ENCODE measurements at places on chromosomes 7 and 10.

DNA sequence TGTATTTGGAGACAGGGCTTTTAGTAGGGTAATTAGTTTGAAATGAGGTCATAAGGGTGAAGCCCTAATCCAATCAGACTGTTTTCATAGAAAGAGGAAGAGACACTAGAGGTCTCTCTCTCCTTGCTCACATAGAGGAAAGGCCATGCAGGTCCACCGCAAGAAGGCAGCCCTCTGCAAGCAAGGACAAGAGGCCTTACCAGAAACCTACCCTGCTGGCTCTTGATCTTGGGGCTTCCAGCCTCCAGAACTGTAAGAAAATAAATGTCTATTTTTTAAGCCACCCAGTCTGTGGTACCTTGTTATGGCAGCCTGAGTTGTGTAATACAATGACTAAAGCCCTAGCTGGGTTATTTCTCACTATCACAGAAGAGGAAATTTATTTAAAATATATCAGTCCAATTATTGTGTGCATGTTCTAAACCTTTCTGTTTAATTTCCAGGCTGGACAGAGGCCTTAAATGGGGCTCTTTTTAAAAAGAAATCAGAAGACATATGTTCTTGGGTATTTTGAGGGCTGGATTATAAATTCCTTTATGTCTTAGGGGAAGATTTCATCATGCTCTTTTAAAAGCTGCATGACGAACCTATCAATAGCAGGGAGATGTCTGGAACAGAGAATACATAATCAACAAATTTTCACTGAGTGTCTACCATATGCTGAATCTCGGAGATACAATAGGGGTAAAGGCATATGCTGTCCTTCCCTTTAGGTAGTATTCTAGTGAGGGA is 12.9 kb upstream of the TMEM26 start:
- DNase-seq: no peak

DNA sequence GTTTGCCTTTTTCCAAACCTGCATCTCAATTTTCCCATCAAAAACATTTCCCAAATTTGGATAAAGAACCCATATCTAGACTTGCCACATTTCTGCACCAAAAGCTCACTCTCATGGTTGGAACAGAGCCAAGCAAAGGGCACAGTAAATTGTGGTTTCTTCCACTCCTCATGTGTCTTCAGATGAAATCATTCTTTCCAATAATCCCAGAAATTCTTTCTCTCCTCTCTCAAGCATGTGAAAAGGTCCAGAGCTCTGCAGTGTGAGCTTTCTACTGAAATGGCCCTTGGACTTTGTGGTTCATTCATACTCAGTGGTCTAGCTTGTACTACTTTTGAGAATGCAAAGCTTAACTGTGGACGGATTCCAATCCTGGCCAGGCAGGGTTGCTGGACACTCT is 19.8 kb downstream of the PRSS2 start:
- DNase-seq: no peak

DNA sequence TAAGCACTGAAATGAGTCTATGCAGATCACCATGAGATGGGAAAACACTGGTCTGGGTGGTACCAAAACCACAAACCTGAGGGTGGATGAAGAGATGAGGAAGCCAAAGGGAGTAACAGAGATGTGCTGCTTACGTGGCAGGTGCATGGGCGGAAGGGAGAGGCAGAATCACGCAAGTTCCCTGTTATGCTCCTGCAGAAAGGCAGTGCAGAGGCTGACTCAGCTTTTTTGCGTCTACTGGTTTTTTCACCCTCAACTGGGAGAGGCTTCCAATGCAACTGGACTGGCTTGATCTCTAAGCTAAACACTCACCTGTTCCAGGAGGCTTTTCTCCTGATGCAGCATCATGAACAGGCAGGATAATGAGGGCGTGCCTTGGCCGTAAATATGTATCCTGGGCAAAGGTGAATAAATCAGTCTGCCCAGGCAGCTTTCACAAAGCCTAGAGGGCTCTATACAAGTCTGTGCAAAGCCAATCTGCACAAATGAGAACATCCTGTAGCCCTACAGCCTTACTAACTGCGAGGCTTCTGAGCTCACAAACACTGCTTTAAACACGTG is 95.4 kb upstream of the AFAP1L2 start:
- DNase-seq: no peak

GRCh38 chr7:155217634-155218033 is 80.0 kb upstream of the INSIG1 start:
- DNase-seq: no peak

DNA sequence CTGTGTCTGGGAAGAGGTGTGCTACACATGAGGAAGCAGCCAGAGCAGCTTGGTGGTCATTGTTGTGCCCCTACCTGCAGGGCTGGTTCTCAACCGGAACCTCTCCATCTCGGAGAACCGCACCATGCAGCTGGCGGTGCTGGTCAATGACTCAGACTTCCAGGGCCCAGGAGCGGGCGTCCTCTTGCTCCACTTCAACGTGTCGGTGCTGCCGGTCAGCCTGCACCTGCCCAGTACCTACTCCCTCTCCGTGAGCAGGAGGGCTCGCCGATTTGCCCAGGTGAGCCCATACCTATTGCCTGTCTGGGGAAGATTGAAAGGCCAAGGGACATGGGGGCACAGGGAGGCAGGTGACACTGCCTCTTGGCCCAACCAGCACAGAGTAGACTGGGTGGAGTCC is 29.3 kb upstream of the CSGALNACT2 start:
- DNase-seq: no peak
